Mucosa of gallbladder (tissue), 1 donor: ENCODE measurements at places on chromosomes 16 and 17. TPM values are rescaled to one million over a fixed set of nuclear protein-coding genes. Genes with fewer than 3 reads are reported as not detected.

Gene ZNF423
- total RNA-seq = 11.0 TPM

Gene ABCA10
- 8.7 TPM for total RNA-seq

Gene MBTD1
- total RNA-seq = 17.1 TPM

Gene C16orf46
- 1.2 TPM for total RNA-seq

Gene CHAD
- total RNA-seq = 2.1 TPM

Gene DLX4
- not detected for total RNA-seq

Gene KAT2A
- 58.4 TPM for total RNA-seq

Gene CCL11
- 1.7 TPM for total RNA-seq

Gene IGSF6
- total RNA-seq = 11.5 TPM

Gene GAST
- total RNA-seq = not detected

Gene SLC47A2
- total RNA-seq = not detected

Gene CYBC1
- total RNA-seq = 114 TPM

Gene KIF19
- total RNA-seq = 0.32 TPM
